ENCODE measurements at places on chromosomes 1 and 21. TPM values are rescaled to one million over a fixed set of nuclear protein-coding genes. Genes with fewer than 3 reads are reported as not detected.

Gene OR6K2
- not detected for total RNA-seq

Gene PRRX1
- total RNA-seq, result not detected

Gene RASSF5
- 0.47 TPM for total RNA-seq

Gene KRTAP12-2
- total RNA-seq, result not detected

All from Caki2 (cell line).